ENCODE measurements at places on chromosomes 3 and 15.

GRCh38 chr3:67064105-67064504, 66.0 kb downstream of the KBTBD8 start:
- no peak for DNase-seq

- no peak for DNase-seq
These were observed 25.5 kb downstream of the TBC1D2B start for GRCh38 chr15:78052001-78052401.

DNA sequence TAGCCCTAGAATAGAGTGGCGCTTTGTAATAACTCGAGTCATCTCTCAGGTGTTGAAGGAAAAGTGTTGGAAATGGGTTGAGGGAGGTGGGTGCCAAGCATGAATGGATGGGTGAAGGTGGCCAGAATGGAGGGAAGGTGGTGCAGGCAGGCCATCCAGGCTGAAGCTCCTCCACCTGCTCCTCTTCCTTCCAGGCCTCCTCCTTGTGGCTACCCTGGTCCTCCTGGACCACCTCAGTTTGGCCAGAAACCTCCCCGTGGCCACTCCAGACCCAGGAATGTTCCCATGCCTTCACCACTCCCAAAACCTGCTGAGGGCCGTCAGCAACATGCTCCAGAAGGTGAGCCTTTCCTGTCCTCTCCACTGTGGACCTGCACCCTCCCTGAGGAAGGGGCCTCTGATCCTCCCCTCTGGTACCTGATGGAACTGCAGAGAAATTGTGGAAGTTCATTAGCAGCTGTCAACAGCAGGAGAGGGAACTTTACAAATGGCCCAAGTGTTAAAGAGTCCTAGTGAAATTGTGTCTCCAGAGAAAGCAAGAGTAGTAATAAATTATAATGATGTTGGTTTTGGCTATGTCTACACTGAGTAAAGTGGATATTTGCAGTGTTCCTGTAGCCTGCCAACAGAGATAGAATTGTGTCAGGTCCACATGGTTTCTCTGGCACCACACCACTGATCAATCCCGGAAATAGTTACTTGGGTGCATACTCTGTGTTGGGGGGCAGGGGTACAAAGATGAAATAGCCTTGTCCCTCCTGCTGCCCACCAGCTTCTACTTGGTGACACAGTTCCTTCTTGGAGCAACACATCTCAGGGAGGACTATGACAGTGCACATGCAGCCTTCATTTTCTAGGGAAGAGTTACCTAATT, 1.6 kb downstream of the IL12A start:
- DNase-seq: no peak

DNA sequence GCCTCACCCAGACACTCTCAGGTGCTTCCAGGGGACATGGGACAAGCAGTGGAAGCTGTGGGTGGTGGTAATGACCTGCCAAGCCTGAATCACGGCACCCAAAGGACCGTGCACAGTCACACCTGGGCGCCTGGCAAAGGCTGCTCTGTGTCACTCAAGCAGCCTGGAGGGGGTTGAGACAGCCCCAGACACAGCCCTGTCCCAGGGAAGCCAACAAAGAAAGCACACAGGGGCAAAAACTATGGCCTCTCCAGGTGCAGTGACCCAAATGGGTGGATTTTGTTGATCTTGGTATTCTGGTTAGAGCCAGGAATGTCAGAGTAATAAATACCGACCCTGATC, 15.0 kb upstream of the OCA2 start:
- no peak for DNase-seq

DNA sequence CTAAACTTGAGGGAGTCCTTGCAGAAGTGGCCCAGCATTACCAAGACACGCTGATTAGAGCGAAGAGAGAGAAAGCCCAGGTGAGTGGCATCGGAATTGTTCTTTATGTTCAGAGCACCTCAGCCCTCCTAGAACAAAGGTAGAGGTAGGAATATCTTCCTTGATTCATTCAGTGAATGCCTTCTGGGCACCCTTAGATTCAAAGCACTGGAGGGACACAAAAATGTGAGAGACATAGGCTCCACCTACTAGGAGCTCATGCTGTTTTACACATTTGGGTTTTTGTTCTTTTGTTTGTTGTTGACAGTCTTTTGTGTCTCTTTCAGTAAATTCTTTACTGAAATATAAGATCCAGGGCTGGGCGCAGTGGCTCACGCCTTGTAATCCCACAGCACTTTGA, 68.2 kb downstream of the IQGAP1 start:
- no peak for DNase-seq

- DNase-seq: peak; percentile 71
These were observed 458.3 kb downstream of the MFSD1 start for GRCh38 chr3:159260049-159260662.

- DNase-seq: no peak
These were observed 31.6 kb upstream of the STAG1 start for GRCh38 chr3:136783708-136784191.

GRCh38 chr3:24166515-24166914, 221.4 kb downstream of the NR1D2 start:
- no peak for DNase-seq

DNA sequence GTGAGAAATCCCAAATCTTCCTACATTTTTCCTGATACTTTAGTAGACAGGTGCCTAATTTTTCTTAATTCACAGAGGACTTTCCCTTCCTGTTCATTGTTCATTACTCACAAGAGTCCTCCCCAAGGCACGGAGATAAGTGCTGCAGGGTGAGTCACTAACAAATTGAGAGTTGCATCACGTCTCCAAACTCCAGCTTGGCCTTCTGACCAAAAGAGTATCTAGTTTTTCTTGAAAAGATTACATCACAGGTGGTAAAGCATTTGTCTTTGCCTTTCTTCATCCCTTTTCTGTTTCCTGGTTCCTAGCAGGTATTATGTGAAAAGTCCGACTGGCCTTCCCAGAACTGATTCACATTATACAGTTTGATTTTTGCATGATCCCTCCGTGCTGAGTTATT, 24.9 kb upstream of the RASGRP1 start:
- no peak for DNase-seq

DNA sequence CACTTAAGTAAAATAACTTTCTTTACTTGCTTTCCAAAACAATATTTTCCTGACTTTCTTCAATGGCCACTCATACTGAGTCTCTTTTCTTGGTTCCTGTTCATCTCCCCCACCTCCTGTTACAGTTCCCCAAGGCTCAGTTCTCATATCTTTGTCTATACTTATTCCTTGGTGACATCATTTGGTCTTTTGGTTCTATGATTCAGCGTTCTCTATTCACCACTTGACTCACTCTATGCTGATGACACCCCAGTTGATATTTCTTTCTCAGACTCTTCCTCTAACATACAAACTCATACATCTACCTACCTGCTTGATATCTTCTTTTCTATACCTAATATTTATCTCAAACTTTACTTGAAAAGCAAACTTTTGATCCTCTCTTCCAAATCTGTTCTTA, 85.0 kb upstream of the P3H2 start:
- peak; percentile 73 for DNase-seq

- no peak for DNase-seq
These were observed 27.3 kb upstream of the ST3GAL6 start for GRCh38 chr3:98735761-98736269.

DNA sequence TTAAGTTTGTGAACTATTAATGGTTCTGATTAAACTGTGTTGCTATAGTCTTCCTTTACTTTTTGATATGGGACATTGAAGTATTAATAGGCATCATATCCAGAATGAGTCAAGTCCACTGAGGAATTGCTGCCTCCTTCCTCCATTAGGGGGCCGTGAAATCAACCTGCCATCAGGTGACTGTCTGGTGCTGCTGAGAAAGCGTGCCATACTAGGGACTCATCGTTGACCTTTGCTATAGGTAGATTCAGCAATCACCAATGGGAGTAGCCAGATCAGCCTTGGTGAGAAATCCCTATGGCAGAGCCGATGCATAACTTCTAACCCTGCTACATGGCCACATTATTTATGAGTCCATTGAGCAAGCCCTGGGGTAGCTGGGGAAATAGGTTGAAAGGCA, 30.1 kb upstream of the SLC28A2 start:
- DNase-seq: no peak

- DNase-seq: peak; percentile 10
These were observed 415.8 kb upstream of the SEMA6D start for GRCh38 chr15:47301481-47301880.

DNA sequence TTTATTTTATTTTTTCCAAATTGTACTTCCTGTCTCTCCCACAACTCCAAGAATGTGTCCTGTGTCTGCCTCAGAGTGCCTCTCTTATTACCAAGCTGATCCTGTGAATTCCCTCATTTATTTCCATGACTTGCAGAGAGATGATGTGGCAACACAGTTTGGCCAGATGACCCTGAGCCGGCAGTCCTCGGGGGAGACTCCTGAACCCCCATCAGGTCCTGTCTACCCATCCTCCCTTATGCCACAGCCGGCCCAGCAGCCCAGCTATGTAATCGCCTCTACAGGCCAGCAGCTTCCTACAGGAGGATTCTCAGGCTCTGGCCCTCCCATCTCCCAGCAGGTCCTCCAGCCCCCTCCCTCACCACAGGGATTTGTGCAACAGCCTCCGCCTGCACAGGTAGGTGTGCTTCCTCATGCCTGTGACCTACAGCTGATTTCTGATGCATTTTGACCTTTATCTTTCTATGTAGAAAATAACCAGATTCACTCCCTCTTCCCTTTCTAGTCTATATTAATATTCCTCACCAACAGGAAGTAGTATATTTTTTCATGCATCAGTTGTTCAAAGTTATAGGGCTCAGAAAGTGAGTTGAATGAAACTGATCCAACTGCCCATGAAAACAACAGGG, 100.0 kb downstream of the ARPP21 start:
- DNase-seq: no peak

GRCh38 chr3:14266361-14266760, 87.7 kb downstream of the LSM3 start:
- no peak for DNase-seq

DNA sequence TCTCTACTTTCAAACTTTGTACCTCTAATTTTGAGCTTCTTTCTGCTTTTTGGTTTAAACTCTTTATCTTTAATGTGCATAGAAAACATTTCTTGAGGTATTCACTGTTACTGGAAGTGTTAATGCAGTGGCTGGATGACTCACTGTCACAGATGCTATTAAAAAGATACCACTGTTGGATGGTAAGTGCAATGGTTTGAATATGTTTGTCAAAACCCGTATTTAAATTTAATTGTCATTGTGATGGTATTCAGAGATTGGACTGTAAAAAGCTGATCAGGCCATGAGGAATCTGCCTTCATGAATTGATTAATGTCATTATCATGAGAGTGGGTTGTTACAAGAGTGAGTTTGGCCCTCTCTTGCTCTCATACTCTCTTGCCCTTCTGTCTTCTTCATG, 70.6 kb downstream of the AP4E1 start:
- no peak for DNase-seq

DNA sequence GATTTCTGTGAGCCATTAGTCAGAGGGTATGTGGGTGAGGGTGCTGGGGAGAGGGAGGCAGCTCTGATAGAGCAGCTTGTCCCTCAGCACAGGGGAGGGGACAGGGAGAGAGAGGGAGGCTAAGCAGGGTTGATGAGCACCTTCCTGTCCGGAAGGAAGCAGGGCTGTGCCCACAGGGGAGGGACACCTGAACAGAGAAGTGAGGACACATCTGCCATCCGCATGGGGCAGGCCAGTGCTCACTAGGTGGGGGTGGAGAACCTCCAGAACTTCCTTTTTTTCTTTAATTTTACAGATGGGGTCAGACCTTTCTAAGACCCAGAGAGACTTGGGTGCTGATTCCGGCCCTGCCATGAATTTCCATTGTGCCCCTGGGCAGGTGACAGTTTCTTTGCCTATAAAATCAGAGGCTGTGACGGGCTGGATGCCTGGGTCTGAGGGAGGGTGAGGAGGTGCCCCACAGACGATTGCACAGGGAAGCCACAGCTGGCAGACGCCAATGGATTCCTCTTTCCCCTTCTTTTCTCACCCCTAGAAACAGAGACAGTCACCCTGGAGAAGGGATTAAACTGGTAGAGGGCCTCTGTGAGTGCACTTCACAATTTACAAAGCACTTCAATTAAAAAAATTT, 4.1 kb upstream of the TGM5 start:
- DNase-seq: peak; percentile 28

DNA sequence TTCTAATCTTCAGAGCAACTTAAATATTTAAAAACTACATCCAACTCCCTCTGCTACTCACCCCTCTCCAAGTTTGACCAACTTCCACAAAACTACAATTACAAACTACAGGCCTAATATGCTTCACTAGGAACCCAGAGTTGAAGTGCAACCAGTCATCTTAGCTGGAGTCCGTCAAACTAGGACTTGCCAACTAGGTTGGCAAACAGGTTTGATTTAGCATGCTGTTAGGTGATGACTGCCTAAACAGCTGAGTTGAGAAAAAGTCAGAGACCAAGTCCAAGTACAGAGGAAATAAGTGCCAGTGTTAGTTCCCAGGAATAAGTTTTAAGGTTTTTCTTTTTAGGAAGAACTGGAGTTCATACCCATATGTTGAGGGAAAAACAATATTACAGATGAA, 1109.0 kb downstream of the TUSC7 start:
- no peak for DNase-seq

DNA sequence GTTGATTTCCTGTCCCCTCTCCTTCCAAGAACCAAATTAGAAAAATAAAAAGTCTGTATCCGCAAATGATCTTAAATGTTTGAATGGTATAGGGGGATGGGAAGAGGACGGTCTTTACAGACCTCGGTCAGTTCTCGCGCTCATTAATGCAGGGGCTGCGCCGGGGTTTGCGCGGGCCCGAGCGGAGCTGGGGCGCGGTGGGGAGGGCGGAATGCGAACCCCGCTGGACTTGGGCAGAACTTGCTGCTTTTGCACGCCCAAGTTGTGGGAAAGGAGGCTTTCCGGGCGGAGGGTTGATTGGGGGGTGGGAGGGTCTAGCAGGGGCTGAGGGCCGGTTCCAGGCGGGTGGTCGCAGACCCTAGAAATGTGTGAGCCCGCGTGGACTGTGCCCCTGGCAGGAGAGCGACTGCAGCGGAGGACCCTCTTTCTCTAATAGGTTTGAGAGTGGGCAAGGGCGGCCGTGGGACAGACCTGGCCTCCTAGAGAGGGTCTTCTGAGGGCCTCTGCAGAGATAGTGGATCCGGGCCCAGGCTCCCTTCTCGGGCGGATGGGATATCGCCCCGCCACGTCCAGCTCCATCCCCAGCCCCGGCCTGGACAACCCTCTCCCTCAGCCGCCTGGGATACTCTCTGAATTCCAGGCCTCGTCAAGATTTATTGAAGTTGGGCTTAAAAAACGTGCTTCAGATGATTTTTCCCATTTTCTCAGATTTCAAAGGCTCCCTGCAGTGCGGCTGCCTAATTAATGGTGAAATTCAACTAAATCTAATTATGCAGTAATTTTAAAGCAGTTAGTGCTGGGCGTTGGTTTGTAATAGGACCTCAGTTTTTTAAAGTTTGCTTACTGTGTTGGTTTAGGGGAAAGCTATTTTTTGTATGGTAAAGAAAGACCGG, 11.3 kb downstream of the NR2F2 start:
- no peak for DNase-seq

DNA sequence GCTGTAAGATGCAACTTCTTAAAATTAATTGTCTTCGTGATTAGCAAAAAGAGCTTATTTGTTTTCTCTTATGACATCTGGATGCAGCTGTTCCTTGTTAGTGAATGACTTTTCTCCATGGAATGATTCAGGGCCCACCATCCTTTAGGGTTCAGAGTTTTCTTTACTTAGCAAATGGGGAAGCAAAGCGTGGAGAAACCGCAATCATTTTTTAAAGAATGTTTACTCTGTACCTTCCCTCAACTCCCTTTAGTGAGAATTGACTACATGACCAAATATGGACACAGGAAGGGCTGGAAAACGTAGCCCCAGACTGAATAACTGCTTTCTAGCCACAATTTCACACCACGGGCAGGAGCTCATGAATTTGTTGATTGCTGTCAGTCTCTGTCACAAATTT, 130.1 kb downstream of the EDEM1 start:
- DNase-seq: no peak

Data from GM12865 (cell line).